GM13976 (cell line): ENCODE measurements at places on chromosomes 3 and 15.

- DNase-seq: no peak
These were observed 46.6 kb downstream of the KLF13 start for GRCh38 chr15:31373096-31373865.

DNA sequence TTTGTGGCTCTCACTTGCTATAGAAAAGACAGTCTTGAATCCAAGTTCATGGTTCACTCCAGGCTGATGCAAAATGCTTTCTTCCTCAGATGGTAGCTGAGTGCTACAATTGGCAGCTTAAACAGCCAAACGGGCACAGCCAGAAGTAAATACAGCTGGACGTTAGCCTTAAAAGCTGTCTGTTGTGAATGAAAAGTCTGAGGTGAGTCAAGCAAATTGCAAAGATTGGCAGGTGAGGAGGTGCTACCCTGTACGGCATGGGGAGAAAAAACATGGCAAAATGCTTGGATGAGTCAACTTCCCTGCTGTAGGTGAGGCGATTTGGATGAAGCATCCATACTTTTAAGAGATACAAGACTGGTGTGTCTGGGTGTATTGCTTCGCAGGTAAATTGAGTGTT is 40.5 kb downstream of the IL5RA start:
- no peak for DNase-seq

GRCh38 chr3:196796317-196796716 is 56.7 kb downstream of the PAK2 start:
- DNase-seq: no peak

DNA sequence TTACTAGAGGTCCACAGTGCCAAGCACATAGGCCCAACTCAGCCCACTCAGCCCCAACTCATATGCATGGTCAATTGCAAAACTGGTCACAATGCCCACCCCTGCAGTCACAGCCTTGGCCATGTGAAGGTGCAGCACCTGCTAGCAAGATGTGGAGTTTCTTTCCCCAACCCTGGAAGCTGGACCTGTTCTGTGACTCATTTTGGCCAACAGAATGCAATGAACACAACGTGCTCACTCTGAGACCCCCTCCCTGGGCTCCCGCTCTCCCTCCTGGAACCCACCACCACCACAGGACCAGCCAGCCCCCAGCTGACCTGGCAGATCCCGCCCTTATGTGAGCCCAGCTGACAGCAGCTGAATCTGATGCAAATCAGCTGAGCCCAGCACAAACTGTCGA is 34.4 kb downstream of the ALDH1L1 start:
- no peak for DNase-seq

GRCh38 chr3:181230258-181230657 is 240.7 kb upstream of the DNAJC19 start:
- no peak for DNase-seq
